ENCODE measurements at places on chromosomes 5 and 9.

DNA sequence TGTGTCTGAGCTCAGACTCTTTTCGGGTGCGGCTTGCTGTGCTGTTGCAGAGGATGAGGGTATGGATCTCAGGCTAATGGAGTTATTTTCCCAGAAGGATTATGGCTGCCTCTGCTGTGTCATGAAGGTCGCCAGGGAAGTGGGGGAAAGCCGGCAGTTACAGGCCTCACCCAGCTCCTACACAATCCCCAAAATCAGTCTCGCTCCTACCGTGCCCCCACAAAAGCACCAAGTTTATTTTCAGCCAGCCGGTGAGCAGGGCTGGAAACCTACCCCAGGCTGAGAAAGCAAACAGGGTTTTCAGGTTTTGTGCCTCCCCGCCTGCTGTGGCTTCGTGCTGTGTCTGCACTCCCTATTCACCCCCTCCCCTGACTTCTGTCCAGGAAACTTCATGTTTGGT lies 113.3 kb downstream of the SLC24A2 start:
- DNase-seq = no peak

DNA sequence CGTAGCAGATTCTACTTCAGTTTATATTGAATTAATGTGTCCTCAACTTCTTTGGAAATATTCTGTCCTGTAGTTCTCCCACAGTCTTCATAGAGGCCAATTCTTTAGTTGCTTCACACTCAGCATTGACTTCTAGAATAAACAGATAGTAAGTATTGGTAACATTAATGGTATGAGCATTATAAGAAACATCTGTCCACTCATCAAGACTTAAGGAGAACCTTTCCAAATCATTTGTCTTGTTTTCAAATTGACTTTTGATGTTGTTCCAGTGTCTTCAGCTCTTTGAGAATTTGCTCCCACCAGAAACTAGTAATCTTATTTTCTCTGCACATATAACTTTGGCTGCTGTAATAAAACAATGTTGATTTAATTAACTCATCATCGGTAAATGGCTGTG lies 18.3 kb downstream of the RANBP17 start:
- no peak for DNase-seq

GRCh38 chr5:10838038-10838437 lies 77.0 kb upstream of the DAP start:
- DNase-seq = no peak

- no peak for DNase-seq
These were observed 170.7 kb downstream of the TSSK1B start for GRCh38 chr5:113264046-113264445.

DNA sequence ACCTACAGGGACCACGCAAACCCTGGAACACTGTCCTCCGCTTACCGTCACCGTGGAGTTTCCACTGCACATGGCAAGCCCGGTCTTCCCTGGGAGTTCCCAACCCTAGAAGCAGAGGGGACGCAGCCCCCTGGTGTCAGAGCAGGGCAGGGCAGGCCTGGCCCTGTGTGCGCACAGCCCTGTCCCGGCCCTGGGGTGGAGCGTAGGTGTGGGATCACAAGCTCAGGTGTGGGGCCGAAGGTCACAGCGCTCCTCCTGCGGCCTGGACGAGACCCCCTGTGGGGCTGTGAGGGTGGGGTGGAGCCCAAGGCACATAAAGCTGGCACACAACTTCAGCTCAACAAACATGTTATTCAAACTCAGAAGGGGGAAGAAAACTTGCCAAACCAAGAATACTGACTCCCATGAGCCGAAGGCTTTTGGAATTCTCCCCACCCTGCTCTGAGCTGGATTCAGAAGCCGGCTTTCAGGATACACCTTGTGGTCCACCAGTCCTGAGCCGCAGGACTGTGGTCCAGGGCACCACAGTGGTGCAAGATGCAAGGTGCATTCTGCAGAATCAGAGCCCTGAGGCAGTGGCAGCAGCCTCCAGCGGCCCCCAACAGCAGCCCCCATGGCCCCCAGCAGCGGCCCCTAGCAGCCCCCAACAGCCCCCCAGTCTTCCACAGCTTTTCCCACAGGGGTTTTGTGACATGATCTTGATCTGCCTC lies 11.8 kb upstream of the EXOC3 start:
- DNase-seq = peak; percentile 62

- no peak for DNase-seq
These were observed 574.3 kb downstream of the PDE4D start for GRCh38 chr5:59319250-59319649.

GRCh38 chr5:109922381-109922995 lies 232.8 kb downstream of the MAN2A1 start:
- DNase-seq = no peak

DNA sequence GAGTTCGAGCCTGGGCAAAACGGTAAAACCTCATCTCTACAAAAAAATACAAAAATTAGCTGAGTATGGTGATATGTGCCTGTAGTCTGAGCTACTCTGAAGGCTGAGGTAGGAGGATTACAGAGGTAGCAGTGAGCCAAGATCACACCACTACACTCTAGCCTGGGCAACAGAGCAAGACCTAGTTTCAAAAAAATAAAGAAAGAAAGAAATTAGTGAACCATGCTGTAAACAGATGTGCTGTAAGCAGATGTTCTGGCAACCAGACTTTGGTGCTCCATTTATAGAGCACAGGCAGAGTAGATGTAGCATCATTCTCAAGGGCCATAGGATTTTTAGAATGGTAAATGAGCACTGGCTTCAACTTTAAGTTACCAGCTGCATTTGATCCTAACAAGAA lies 115.4 kb downstream of the ST8SIA4 start:
- no peak for DNase-seq

DNA sequence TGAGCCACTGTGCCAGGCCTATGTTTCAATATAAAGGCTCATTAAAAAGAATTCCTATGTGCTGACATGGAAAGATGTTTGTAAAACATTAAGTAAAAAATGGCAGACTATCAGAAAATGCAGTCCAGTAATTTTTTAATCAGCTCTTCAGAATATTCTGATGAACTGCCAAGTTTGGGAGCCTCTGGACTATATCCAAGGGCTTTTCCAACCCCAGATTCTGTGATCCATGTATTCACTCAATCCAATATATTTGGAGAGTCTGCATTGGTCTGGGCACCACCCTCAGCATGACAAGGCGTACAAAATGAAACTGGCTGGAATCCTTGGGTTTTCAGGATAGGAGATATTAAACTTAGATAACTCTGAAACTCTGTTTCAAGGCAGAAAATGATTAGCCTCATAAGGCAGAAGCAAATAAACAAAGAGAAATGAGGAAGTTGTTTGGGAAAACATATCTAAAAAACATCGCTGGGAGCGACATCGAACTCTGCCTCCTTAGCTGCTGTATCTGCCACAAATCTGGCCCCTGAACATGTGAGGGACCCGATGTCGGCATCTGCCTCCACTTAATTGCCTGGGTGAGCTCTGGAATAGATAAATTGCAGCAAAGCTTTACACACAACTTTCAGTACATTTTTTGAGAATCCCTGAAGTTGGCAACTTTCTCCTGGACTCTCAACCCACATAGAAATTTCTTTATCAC lies 14.4 kb downstream of the PDE6A start:
- no peak for DNase-seq

DNA sequence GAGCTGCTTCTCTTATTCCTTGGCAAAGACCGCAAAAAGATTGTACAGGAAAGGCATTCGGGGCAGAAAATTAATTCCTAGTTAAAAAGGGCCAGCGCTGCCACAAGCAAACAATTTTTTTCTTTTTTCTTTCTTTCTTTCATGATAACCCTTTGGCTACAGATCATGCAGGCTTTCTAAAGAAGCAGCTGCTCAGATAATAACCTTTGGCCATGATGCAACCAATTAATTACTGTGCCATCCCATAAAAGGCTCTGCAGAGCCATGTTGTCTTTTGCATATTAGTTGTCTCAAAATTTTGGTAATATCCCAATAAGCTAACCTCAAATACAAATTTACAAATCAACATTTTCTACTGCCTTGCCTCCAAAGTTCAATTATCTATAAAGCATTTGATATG lies 758.4 kb upstream of the SEMA6A start:
- DNase-seq = no peak

DNA sequence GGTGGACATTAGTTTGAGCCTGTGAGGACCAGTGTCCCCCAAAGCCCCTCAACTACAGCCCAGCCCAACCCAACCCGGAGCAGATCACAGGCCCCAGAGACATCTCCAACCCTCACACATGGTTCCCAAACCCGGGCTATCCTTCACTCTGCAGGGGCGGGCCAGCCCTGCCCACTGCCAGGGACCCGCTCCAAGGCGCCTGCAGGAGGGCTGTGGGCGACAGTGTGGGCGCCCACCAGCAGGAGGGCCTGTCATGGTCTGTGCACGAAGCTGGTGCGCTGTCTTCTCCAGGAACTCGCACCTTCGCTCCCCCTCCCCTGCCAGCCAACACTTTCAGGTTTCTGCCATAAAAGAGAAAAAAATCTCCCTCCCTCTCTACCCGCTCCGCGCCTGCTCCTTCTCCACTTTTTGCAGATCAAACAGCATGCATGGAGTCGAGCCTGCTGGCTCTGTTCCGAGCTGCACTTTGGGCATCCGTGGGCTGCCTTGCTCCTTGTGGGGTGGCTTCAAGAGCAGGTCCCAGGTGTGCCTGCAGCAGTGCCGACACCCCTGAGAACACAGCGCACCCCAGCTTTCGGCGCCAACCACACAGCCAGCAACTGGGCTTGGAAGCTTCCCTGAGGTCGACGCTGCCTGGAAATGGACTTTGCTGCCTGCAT lies 133.7 kb upstream of the PPP1R26 start:
- DNase-seq = no peak

- DNase-seq = no peak
These were observed 57.7 kb downstream of the NREP start for GRCh38 chr5:111699324-111699723.

DNA sequence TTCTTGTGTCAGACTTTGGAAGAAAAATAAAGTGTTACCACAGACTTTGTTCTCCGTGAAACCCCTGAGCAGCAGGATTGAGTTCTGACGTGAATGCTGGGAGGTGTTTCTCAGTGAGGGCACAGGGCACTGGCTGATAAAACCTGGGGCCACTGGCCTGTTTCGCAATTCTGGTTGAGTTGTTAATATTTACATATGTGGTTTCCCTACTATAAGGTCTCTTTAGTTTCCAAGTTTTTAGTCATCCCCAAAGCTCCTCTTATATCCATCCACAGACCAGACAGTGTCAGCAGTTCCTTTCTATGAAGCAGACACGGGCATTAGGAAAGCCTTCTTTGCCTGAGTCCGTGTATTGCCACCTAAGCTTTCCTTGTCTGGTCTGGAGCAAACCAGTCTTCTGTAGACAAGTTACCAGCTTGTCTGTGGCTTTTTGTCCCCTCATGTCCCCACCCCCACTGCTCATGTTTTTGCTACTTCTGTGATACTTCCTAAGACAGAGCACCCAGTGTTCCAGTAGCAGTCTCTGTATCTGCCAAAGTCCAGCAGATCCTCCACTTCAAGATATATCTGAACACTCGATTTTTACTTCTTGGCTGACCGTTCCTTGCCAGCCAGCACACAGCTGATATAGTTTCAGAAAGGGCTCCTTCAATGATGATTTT lies 42.0 kb downstream of the ACO1 start:
- peak; percentile 64 for DNase-seq

DNA sequence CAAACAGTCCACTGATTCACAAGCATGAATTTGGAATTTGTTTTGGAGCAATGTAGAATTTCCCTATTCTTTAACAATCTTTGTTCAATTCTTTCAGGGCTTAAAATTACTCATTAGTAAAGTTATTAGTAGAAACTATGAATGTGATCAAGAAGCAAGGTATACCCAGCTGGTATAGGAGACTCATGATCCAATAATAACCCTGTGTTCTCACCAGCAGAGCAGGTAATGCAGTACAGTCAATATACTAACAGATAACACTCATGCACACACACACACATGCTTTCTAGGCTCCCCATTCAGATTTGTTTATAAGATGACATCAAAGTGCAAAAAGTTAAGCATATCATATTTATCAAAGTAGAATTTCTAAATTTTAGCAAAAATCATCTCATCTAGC lies 445.2 kb downstream of the ELAVL2 start:
- DNase-seq = peak; percentile 53

- no peak for DNase-seq
These were observed 88.3 kb downstream of the PIK3R1 start for GRCh38 chr5:68303754-68304420.

DNA sequence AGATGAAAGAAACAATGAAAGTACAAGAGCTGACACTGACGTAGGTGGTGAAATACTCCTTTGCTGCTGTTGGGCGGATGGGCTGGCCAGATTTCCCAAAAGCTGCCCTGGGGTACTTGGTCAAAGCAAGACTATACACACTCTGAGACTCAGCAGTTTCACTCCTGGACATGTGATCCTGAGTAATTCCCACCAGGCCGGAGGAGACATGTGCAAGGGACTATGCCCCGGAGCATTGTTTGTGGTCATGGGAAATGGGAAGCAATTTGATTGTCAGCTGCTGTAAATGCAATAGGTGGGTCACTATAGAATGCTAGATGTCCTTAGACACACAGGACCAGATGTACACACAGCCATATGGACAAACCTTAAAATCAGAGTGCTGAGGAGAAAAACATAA lies 116.1 kb downstream of the DCP2 start:
- peak; percentile 59 for DNase-seq
